ENCODE measurements at places on chromosomes 4 and X. TPM values are rescaled to one million over a fixed set of nuclear protein-coding genes. Genes with fewer than 3 reads are reported as not detected.

DNA sequence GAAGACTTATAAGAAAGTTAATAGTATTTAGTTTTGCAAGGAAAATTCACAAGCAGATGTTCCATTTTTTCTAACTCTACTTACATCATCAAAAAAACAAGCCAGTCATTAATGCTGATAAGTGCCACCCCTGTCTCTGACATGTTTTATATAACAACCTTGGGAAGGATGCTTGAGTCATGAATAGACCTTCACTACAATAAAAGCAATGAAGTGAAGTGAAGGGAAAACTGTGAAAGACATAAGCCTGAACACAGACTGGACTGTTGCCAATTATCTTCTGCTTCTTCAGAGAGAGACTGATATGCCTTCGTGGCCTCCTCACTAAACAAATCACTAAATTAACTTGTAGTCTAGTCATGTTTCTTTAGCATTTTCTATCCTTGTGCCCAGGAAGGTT is 353.2 kb downstream of the PDHA2 start:
- no peak for DNase-seq

- DNase-seq, result no peak
Observed at GRCh38 chr4:66946761-66947160, 598.5 kb downstream of the CENPC start.

GRCh38 chr4:184811526-184812198 is 14.1 kb downstream of the ACSL1 start:
- no peak for DNase-seq

Gene ZCCHC18
- 4.0 TPM for total RNA-seq

Gene PWWP3B
- not detected for total RNA-seq

Gene HDAC6
- 84.4 TPM for total RNA-seq
